ENCODE measurements at places on chromosomes 6 and 20.
A peak's percentile ranks its signal among the peaks of the same experiment; 100 is the strongest.

- DNase-seq = no peak
Measured at GRCh38 chr6:164042212-164042611, 627.7 kb downstream of the QKI start.

GRCh38 chr6:9933677-9934076, 481.2 kb downstream of the TFAP2A start:
- DNase-seq = no peak

GRCh38 chr6:137683916-137684315, 183.1 kb upstream of the TNFAIP3 start:
- DNase-seq = no peak

DNA sequence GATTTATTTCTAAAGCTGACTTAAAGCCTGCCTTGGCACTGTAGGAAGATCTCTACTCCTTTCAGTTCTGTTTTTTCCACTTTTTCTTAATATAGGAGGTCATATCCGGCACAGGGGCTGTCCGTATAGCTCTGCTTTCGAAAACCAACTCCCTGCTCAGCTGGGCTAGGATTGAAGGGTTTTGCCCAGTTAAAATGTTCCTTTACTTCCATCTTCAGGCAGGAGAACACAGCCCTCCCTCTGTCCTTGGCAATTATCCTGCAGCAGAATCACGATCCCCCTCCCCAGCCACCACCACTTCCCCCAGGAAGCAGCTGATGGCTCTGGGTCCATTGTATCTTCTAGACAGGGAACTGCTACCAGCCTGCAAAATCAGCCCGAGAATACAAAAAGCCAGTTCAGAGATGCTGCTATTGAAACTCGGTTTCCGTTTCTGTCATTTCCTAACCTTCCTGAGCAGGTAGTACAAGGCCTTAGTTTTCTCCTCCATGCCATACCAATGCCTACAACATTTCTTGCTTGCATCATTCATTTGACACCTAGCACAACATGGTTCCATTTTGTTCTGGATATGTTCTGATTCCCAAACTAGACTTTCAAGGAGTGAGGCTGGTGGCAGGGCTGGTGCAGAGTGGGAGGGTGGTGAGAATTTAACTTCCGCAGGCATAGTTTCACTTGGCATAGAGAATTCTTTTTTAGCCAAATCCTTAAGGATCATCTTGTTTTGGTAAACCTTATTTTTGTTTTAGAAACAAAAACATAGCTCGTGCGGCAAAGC, 53.9 kb downstream of the FAM50B start:
- DNase-seq = no peak

- no peak for DNase-seq
Measured at GRCh38 chr6:16204653-16205376, 33.6 kb upstream of the GMPR start.

- DNase-seq = no peak
Measured at GRCh38 chr6:131469130-131469529, 103.9 kb upstream of the ARG1 start.

- no peak for DNase-seq
Measured at GRCh38 chr6:154274168-154274567, 82.4 kb downstream of the IPCEF1 start.

DNA sequence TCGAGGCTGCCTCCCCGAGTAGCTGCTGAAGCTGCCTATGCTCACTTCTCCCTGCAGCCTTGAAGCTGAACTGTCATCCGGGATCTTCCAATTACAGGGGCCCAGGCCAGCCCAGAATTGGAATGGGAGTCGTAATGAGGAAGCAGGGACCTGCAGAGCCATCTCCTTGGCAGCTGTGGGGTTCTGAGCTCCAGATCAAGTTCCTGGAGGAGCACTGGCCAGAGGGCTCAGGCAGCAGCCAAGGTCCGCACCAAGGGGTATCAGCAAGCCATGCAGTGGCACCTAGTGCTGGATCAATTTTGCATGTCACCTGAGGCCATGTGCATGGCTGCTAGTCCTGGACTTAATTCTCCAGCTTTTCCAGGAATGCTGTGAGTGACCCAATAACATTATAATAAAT, 163.2 kb upstream of the TSHZ2 start:
- no peak for DNase-seq

DNA sequence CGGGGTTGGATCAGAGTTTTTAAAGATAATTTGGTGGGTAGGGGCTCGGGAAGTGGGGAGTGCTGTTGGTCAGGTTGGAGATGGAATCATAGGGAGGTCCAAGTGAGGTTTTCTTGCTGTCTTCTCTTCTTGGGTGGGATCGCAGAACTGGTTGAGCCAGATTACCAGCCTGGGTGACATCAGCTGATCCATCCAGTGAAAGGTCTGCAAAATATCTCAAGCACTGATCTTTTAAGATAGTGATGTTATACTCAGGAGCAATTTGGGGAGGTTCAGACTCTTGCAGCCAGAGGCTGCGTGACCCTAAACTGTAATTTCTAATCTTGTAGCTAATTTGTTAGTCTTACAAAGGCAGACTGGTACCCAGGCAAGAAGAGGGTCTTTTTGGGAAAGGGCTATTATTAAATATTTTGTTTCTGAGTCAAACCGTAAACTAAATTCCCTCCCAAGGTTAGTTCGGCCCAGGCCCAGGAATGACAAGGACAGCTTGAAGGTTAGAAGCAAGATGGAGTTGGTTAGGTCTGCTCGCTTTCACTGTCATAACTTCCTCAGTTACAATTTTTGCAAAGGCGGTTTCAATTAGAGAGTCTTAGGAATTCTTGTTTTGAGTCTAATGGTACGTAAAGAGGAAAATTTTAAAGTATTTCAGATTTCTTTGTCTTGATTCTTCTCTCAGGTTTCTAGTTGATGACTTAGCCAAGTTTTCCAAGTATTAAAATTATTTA, 53.1 kb downstream of the SCAF8 start:
- no peak for DNase-seq

DNA sequence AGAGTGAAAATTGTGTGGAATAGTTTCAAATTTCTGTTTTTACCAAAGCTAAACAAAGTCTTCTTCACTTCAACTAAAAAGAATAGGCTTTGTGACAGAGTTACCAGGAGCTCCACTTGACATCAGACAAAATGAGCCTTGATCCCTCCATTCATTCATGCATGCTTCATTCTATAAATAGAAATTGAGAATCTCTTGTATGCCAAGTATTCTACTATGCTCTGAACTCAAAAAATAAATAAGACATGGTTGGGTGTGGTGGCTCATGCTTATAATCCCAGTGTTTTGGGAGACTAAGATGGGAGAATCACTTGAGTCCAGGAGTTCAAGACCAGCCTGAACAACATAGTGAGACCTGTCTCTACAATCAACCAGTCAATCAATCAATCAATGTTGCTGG, 236.6 kb upstream of the FAM83B start:
- no peak for DNase-seq

DNA sequence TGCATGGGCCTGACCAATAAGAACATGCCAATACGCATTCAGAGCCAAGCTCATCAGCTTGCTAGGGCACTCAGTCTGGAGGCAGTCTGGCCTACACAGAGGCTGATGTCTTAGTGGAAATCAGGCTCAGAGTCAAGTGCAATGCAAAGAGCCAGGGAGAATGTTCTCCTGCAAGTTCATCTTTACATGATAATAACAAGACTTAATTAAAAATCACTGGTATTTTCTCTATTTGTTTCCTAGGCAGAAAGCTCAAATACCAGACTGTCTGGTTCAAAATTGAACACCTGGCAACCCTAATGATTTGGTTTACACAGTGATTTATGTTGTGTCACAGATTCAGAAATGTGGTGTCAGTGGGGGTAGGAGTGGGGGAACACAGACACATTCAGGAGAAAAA, 689.3 kb upstream of the FLRT3 start:
- no peak for DNase-seq

GRCh38 chr20:63556873-63557478, 3.0 kb downstream of the FNDC11 start:
- DNase-seq = no peak

GRCh38 chr6:153092082-153093013, 38.7 kb downstream of the RGS17 start:
- DNase-seq = no peak

GRCh38 chr20:38725931-38726803, 1.9 kb downstream of the SLC32A1 start:
- no peak for DNase-seq

DNA sequence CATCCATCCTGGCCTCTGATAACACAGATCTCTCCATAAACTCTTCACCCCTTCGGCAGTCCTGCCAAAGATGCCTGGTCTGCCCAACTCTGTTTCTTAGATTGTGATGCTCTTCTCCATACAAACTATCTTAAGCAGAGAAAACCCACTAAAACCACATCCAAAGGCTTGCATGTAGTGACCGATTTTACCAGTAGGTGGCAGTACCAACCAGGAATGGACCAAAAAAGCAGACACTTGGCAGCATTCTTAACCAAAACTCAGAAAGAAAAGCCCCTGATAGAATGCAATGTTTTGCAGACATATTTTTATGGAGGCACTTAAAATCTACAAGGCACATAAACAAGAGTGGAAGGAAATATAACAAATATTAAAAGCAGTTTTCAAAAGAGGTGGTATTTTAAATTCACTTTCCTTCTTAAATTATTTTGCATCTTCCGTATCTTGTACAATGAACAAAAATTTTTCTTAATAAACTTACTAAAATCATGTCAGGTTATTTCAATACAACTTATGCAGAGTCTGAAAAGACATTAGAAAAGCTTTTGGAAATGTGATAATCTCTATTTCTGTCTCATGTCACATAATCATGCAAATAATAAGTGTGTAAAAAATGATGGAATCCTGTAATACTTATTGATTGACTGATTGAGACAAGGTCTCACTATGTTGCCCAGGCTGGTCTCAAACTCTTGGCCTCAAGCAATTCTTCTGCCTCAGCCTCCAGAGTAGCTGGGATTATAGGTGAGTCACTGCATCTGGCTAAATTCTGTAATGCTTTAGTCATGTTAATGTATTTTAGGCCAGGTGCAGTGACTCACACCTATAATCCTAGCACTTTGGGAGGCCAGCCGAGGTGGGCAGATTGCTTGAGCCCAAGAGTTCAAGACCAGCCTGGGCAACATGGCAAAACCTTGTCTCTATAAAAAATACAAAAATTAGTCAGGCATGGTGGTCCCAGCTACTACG, 29.4 kb downstream of the LRP11 start:
- DNase-seq = no peak

- no peak for DNase-seq
Measured at GRCh38 chr6:82040405-82041221, 206.9 kb downstream of the IBTK start.

GRCh38 chr6:85892346-85892745, 249.7 kb upstream of the SYNCRIP start:
- DNase-seq = no peak

- DNase-seq = no peak
Measured at GRCh38 chr6:126030045-126030444, 43.7 kb downstream of the TRMT11 start.

DNA sequence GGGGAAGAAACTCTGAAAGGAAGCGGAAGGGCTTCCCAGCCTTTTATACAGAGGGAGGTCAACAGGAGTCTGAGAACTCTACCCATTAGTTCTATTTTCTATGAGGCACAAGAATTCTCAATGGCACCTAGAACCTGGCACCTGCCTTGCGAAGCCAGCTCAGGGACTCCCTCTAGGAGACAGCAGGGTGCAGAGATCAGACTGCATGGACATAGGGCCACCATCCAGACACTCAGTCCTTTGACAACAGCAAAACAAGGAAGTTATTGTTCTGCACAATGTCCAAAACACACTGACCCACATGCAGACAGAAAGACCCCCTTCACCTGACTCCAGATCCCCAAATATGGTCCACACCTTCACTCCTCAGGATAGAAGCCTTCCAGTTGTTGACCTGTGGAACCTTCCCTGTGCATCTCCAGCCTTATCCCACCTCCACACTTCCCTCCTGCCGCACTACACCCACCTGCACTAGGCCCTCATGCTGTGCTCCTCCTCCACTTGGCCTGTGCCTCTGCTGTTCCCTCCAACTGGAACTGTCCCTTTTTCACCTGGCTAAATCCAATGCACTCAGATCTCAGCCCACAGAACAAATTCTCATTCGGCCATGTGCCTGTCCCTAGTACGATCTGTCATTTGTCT, 27.8 kb downstream of the ACSS1 start:
- peak; percentile 41 for DNase-seq

DNA sequence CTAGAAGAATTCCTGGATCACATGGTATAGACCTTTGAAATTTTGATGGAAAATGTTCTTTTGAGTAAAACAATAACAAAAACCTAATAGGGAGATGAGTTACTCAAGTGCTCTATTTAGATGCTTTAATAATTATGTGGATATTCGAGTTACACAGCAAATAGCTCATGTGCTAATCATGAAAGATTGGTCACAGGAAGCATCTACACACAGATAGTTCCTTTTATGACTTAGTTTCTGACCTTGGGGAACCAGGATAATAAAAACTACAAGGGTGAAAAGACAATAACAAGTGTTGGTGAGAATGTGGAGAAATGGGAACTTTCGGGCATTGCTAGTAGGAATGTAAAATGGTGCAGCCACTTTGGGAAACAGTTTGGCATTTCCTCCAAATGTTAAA, 19.7 kb downstream of the UBE2V1 start:
- DNase-seq = no peak

- DNase-seq = no peak
Measured at GRCh38 chr6:144316862-144317195, 31.7 kb downstream of the UTRN start.

DNA sequence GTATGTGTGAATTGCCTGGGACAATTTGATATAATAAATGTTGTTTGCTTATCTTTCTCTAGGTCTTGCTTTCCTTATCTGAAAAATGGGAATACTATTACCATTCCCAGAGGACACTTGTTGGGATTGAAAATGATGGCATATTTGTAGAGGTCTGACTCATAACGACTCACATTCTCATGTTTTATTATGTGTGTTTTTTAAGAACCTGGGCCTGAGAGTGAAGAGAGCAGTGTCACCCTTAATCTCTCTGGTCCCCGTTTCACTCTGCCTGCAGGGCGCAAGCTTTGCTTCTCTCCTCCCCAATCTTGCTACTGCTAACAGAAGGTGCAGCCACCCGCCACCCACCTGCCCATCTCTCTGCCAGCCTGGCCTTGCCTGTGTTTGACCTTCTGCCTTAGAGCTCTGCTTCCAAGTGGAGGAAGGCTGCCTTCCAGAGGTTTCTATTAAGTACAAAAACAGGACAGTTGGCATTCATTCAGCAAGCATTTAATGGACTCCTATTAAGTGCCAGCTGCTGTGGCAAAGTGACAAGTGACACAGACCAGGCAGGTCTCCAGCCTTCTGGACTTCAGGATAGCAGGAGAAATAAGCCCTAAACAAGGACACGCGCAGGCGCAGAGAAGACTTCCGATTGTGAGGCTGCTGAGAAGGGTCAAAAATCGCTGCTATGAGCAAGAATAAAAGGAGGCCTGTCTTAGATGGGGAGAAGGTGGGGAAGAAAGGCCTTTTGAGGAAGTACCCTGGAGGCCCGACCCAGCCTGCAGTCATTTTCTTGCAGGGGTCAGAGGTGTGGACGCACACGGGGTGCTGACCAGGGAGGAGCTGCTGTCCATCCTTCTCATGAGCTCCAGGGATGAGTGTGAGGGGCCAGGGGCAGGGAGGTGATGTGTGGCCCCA, 112.5 kb downstream of the JPH2 start:
- no peak for DNase-seq

- no peak for DNase-seq
Measured at GRCh38 chr6:129368970-129369369, 341.0 kb downstream of the ARHGAP18 start.

- no peak for DNase-seq
Measured at GRCh38 chr20:54268941-54269340, 61.1 kb downstream of the PFDN4 start.
